ENCODE measurements at places on chromosomes 6 and 20.

GRCh38 chr6:110412360-110412759, 3.0 kb downstream of the DDO start:
- no peak for DNase-seq

DNA sequence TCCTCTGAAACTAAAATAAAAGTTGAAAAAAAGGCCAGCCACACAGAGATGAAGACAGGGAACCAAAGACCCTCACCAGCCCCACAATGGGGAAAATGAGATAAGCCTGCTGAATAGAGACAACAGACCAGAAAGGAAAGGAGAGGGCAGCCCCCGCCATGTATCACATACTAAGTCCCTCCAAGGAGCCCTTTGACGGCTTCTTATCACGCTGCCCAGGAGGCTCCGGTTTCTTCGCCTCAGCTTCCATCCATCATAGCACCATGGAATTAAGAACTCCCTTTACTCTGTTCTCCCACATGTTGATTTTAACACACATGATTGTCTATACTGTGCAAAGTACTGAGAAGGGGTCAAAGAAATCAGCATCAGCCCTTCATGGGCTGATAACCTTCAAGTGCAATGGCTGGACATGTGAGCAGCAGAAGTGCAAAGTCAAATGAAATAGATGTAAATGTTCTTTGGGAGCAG, 54.9 kb downstream of the MAP3K5 start:
- no peak for DNase-seq

DNA sequence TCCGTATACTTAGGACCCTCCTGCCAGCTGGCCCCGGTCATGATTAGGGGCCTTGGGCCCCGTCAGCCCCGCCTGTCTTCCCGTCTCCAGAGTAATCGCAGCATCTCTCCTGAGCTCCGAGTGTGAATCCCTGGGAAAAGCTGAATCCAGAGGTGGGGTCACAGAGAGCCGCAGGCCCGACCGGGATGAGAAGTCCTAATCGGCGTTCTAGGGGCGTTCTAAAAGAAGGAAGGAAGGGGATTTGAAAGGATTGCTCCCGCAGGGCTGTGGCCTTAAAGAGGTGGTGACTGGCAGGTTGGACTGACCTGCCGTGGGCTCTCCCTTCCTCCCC, 371 bp downstream of the HMGN4 start:
- no peak for DNase-seq

GRCh38 chr20:52142757-52143156, 48.8 kb downstream of the ZFP64 start:
- DNase-seq = no peak

GRCh38 chr6:14747881-14748520, 497.9 kb upstream of the JARID2 start:
- DNase-seq = no peak

All from anterior cingulate cortex (tissue), 58 donors.